ENCODE measurements at places on chromosomes 12 and 14. TPM values are rescaled to one million over a fixed set of nuclear protein-coding genes. Genes with fewer than 3 reads are reported as not detected.

DNA sequence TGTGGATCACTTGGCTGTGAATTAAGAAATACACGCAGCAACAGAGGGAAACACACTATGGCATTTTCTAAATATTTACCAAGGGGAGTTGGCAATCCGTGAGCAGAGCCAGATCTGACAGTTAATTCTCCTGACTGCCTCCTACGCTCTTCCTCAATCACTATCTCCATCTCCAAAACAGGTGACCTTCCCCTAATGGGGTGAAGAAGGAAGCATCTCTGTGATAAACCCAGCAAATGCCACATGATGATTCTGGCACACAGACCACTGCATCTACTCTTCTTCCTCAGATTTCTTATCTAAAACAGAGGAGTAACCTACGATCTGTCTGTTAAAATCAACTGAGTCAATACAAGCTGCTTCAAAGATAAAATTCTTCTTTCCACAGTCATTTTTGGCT, 4.4 kb downstream of the SPTB start:
- peaks cover 3% of the 10 kb centered on the region for H3K27me3 ChIP-seq
- no peaks in the 10 kb centered on the region for H3K4me1 ChIP-seq
- no peaks in the 10 kb centered on the region for H3K36me3 ChIP-seq
- H3K4me3 ChIP-seq: no peak overlapping the region
- H3K27ac ChIP-seq: no peak overlapping the region

DNA sequence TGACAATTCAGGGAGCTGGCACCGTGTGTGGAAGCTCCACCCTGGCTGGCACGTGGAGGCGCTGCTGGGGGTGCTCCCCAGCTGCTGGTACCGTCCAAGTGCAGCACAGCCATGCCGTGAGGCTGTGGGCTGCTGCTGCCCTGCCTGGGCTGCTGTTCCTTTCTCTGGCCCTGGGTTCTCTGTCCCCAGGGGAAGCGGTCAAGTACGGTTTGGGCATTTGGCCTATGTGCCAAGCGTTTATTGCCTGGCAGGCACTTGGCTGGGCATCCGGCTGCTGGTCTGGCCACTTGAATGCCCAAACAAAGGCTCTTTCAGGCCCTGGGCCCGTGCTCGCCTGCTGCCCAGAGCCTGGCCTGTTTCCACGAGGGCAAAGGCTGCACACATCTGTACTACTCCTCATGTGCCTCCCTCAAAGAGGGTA, 39.6 kb downstream of the RHOF start:
- DNase-seq: no peak
- peaks cover 4% of the 10 kb centered on the region for H3K4me1 ChIP-seq
- no peaks in the 10 kb centered on the region for H3K27me3 ChIP-seq
- H3K27ac ChIP-seq: no peak overlapping the region
- H3K4me3 ChIP-seq: no peak overlapping the region

GRCh38 chr14:64704743-64705380, 638 bp downstream of the PLEKHG3 start:
- peaks cover 66% of the 10 kb centered on the region for H3K4me1 ChIP-seq
- H3K27me3 ChIP-seq: peaks cover 23% of the 10 kb centered on the region
- H3K36me3 ChIP-seq: no peaks in the 10 kb centered on the region
- peak overlapping the region; percentile 43 for H3K27ac ChIP-seq
- DNase-seq: no peak
- peak overlapping the region; percentile 54 for H3K4me3 ChIP-seq

GRCh38 chr14:103820908-103821307, 26.5 kb downstream of the PPP1R13B start:
- H3K4me1 ChIP-seq: no peaks in the 10 kb centered on the region
- no peaks in the 10 kb centered on the region for H3K27me3 ChIP-seq
- H3K36me3 ChIP-seq: no peaks in the 10 kb centered on the region
- no peak overlapping the region for H3K4me3 ChIP-seq

DNA sequence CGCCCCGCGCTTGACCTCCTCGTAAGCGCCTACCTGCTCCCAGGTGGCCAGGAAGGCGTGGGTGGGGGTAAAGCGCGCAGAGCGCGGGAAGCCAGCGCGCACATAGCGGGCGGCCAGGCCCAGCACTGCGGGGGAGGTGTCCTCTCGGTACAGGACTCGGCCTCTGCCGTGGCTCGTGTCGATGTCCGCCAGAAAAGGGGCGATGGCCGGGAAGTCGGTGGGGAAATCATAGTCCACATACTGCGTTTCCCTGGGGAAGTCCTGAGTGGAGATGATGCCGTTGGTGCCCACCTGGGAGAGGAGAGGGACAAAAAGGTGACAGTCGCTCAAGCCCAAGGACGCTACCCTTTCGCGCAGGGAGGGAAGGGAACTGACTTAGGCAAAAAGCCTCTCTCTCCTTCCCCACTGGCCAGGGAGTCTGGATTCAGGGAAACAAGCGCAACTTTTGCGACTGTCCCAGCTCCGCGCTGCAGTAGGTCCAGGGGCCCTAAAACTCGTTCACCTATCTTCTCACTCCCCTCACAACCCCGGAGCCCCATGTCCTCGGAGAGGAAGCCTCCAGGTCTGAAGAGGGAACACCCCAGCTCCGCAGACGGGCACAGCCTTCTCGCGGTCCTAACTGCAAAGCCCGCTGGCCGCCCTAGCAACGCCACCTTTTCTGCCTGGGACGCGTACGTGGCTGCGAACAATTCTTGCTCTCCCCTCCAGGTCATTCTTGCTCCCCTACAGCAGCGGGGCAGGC, 815 bp downstream of the NID2 start:
- H3K36me3 ChIP-seq: no peaks in the 10 kb centered on the region
- H3K27ac ChIP-seq: no peak overlapping the region
- no peak for DNase-seq
- H3K4me3 ChIP-seq: peak overlapping the region; percentile 64
- H3K4me1 ChIP-seq: peaks cover 18% of the 10 kb centered on the region
- H3K27me3 ChIP-seq: peaks cover 28% of the 10 kb centered on the region

GRCh38 chr12:15728118-15728598, 61.0 kb downstream of the EPS8 start:
- no peak for DNase-seq
- H3K27ac ChIP-seq: no peak overlapping the region
- H3K4me3 ChIP-seq: no peak overlapping the region
- no peaks in the 10 kb centered on the region for H3K36me3 ChIP-seq

DNA sequence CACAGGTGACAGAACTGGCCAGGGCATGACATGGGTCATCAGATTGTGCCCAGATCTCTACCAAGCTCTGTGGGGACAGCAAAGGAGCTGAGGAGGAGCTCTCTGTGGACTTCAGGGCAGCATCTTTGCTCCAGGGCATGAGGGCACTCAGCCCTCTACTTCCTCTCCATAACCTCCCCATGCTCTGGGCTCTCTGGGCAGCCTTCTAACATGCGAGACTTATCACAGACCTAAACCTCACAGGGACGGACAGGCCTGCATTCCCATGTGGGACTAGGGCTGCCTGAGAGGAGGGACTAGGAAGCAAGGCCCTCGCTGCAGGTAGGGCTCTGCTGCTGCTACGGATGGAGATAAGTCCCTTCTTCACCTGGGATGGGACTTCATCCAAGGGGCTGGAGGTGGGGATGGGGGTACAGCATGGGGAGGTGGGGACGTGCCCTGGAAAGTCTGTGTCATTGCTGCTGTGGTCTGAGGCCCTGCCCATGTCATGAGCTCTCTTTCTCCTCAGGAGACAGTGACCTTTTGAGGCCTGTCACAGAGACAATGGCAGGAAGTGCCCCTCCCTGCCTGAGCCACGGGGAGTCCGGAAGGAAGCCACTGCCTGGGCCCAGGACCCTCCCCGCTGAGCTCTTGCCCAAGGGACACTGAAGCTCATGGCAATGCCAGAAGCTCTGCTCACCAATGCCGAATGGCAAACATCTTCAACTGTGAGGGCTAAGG, 44.1 kb downstream of the PITPNM2 start:
- peak; percentile 44 for DNase-seq
- H3K4me1 ChIP-seq: peaks cover 43% of the 10 kb centered on the region
- H3K27me3 ChIP-seq: no peaks in the 10 kb centered on the region
- peak overlapping the region; percentile 20 for H3K27ac ChIP-seq
- H3K4me3 ChIP-seq: peak overlapping the region; percentile 47
- H3K36me3 ChIP-seq: no peaks in the 10 kb centered on the region

GRCh38 chr12:89326239-89327040, 25.9 kb downstream of the DUSP6 start:
- no peaks in the 10 kb centered on the region for H3K27me3 ChIP-seq
- H3K4me1 ChIP-seq: no peaks in the 10 kb centered on the region
- H3K27ac ChIP-seq: no peak overlapping the region
- no peak overlapping the region for H3K4me3 ChIP-seq
- no peaks in the 10 kb centered on the region for H3K36me3 ChIP-seq

- H3K4me1 ChIP-seq: no peaks in the 10 kb centered on the region
- H3K27ac ChIP-seq: no peak overlapping the region
- no peaks in the 10 kb centered on the region for H3K36me3 ChIP-seq
- no peak for DNase-seq
Measured at GRCh38 chr12:122610911-122611310, 83.9 kb downstream of the KNTC1 start.

DNA sequence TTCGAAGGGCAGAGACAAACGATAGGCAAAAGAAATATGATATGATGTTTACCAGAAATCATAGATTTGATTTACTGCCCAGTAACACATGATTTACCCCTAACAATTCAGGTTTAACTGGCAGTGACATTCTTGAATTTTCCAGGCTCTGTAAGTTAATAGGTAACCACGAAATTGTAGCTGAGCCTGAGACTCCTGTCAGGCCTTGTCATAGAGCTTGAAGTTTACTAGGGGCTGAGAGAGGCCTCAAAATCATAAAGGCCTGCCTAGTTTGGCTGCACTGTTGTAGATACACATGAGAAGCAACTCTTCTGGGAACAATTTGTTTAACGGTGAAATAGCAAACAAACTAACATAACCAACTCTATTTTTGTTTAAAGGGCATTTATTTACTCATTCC, 3.3 kb downstream of the ERP27 start:
- H3K4me3 ChIP-seq: no peak overlapping the region
- DNase-seq: no peak

DNA sequence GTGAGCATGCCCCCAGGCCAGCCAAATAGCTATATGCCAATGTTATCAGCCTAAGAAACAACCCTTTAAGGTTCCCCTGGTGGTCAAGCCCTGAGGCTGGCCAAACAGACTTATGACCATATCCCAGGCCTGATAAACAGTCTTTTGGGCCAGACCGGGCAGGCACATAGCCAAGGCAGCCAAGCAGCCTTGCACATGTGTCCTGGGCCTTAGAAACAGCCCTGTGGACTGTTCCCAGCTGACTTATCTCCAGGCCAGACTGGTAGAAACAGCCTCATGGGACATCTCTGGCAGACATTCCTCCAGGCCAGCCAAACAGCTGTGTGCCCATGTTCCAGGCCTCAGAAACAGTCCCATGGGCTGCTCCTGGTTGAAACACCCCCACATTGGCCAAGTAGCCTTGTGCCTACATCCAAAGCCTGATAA, 295.0 kb upstream of the MGAT4C start:
- H3K4me1 ChIP-seq: no peaks in the 10 kb centered on the region
- H3K27me3 ChIP-seq: no peaks in the 10 kb centered on the region
- no peaks in the 10 kb centered on the region for H3K36me3 ChIP-seq
- no peak overlapping the region for H3K4me3 ChIP-seq
- DNase-seq: no peak

Gene ANO2
- not detected for total RNA-seq

Gene CLEC7A
- total RNA-seq: 0.62 TPM

Gene PPFIBP1
- total RNA-seq: 10.7 TPM

Gene TUBA1B
- 2,435 TPM for total RNA-seq

Gene DCN
- total RNA-seq: not detected

Gene PAX9
- not detected for total RNA-seq

Gene RPGRIP1
- total RNA-seq: not detected
